ENCODE measurements at places on chromosomes 13 and 19.

- no peak for DNase-seq
Observed at GRCh38 chr19:48616491-48617056, 1.7 kb upstream of the FAM83E start.

DNA sequence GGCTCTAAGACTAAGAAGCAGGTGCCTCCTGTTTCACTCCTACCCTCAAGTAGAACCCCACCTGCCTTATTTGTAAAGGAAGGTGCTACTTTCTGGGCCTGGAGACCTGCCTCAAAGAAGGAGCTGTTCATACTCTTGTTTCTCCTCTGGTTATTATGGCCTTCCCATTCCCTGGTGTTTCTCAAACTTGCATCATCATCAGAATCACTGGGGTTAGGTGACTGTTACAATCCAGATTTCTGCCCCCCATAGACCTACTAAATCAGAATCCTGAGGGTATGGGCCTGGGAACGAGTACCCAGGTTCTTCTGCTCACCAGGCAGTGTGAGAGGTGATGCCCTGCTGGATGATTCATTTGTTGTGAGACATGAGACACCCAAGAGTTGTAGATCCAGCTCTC, 18.4 kb downstream of the SAMD4B start:
- no peak for DNase-seq

- no peak for DNase-seq
Observed at GRCh38 chr13:39486758-39487157, 116.2 kb downstream of the LHFPL6 start.

- DNase-seq, result peak; percentile 52
Observed at GRCh38 chr19:36331353-36332228, 47.4 kb downstream of the ZFP14 start.

GRCh38 chr19:49272204-49272603, 52.8 kb downstream of the SLC6A16 start:
- DNase-seq, result peak; percentile 62

DNA sequence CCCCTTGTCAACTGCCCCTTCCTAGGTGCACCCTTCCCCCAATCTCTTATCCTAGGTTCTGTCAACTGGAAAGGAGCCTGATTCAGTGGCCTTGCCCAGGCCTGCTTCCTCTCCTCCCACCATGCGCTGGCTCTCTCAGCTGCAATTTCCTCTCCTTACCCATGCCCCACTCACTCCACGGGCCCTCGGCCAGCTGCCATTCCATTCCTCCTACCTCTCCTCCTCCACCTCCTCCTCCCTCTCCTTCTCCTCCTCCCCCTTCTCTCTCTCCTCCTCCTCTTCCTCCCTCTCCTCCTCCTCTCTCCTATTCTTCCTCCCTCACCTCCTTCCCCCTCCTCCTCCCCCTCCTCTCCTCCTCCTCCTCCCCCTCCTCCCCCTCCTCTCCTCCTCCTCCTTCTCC, 9.6 kb upstream of the TIMM44 start:
- DNase-seq, result no peak
